ENCODE measurements at places on chromosomes 1 and 21. TPM values are rescaled to one million over a fixed set of nuclear protein-coding genes. Genes with fewer than 3 reads are reported as not detected.

GRCh38 chr1:214843281-214843680 is 239.3 kb upstream of the KCNK2 start:
- DNase-seq = no peak

GRCh38 chr1:159790237-159790917 is 9.6 kb downstream of the DUSP23 start:
- no peak for DNase-seq

DNA sequence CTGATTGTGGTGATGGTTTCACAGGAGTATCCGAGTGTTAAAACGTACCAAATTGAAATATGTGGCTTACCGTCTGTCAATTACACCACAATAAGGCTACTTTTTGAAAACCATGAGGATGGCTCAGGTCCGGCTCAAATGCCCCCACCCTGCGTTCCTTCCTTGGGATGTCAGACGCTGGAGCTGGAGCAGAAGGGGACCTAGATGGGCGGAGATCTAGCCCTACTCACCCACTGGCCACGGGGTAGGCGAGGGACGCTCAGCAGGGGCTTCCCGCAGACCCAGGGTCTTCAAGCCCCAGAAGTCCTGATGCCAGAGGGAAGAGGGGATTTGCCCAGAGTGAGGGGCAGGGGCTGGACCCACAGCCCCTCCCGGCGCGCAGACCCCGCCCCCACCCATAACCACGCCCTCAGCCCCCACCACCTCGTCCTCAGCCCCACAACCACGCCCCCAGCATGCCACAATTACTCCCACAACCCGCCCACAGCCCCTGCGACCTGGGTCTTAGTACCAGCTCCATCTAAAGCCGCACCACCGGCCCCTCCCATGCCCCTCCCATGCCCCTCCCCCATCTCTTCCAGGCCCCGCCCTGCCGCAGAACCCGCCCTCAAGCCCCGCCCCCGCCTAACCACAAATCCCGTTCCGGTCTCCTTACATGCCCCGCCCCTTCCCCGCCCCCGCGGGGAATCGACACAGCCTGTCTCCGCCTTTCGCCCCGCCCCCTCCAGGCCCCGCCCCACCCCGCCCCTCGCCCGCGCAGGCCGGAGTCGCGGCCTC is at the start of gene LRRC3:
TSS of gene LRRC3 (plus strand) at position 764 of the 777 bp plus-strand sequence. CDS start 1,135 bp downstream, outside the sequence.
- peak; percentile 31 for DNase-seq

DNA sequence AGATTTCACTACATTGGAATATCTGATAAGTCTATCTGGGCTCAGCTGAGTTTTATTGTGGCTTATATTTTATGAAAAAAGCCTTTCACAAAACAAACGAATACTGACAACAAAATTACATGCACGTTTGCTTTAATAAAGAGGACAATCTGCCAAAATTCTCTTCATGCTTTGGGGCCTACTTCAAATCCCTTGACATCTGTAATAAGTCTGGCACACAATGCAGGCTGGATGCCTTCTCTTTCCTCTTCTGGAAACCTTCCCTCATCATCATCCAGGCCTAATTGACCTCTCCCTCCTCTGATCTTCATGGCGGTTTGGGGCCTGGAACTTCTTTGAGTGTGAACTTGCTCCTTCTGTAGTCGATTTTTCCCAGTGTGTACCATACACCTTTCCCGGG is 70.3 kb downstream of the MAP10 start:
- no peak for DNase-seq

GRCh38 chr1:40363721-40364120 is 9.8 kb upstream of the SMAP2 start:
- DNase-seq = no peak

GRCh38 chr1:60055336-60055735 is 18.2 kb downstream of the C1orf87 start:
- DNase-seq = no peak

DNA sequence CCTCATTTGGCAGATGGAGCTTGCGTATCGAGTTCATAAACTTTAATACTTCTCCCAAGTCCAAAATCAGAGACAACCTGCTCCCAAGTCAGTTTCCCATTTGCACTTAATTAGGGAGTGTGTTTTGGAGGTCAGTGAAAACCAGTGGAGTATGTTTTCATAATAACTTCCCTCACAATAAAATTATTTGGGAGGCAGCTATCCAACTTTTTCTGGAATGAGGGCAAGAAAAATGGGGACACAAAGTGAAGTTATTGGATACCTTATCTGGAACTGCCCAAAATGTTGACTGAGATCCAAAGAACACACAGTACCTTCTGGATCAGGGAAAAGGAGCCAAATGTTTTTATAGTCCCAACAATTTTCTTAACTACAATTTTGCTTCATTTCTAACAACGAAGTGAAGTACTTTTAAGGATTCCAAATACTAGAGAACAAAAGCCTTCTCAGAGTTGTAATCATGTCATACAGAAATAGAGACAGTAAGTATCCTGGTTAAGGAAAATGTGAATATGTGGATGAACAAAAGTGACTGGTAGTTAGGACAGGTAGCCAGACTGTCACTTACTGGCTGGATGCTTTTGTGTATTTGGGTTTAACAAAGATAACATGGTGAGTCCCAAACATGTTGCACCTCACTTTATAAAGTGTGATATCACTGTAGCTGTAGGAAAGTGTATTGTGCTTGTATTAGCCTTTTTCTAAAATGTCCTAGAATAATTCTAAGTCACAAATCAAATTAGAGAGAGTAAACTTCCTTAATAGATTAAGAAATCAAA is 325.0 kb downstream of the HLX start:
- DNase-seq = no peak

DNA sequence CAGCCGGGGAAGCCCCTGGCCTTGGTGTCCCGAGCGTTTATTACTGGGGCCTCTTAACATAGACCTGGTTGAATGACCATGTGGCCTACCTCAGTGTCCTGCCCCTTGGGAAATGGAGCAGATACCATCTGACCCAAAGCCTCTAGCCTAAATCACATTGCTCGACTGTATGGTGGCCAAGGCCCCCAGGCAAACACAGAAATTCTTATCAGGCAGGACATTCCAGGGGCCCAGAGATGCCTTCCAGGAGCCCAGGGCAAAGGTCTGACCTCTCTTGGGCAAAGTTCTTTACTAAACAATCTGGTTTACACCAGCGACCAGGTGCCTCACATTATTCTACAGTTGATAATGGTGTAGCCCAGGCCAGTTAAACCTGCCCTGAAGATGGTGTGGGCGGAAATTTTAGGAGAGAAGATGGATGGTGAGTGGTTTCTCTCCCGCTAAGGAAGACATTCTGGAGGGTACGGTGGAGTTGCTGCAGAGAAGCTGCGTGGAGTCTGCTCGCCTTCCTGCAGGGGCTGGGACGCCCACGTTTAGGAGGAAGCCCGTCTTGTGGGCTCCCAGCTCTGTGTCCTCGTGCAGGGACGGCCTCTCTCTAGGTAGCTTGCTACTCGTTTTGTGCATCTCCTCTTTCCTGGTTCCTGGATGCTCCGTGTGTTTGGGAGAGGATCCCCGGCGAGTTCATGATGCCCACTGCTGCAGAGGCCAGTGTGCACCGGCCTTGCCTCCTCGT is 21.2 kb downstream of the AJAP1 start:
- no peak for DNase-seq

DNA sequence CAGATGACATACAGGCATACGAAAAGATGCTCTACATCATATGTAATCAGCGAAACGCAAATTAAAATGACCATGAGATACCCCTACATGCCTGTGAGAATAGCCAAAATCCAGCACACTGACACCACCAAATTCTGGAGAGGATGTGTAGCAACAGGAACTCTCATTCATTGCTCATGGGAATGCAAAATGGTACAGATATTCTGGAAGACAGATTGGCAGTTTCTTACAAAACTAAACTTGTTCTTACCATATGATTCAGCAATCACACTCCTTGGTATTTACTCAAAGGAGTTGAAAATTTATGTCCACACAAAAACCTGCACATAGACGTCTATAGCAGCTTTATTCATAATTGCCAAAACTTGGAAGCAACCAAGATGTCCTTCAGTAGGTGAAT is 52.6 kb downstream of the TM2D1 start:
- no peak for DNase-seq

DNA sequence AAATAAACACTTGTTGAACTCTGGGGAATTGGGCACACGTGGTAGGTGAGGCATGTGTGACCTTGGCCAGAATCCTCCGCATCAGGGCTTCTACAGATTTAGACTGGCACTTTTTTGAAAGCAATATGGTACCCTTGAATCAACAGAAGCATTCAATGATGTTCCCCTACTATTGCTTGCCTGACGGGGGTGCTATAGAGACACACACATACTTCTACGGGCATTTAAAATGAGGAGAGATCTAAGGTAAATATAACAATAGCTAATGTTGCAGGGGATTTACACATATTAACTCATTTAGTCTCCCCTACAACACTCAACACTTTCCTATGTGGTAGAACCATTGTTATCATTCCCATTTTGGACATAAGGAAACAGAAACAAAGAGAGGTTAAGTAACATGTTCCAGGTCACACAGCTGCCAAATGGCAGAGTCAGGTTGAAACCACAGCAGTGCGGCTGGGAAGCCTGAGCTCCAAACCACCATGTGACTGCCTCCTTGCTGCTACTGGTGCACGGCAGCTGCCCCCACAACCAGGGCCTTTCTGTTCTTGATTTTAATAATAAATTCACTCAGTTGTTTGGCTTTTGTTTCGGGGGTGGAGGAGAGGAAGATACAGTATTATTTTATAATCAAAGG is 147.4 kb downstream of the ZNF281 start:
- DNase-seq = no peak

- DNase-seq = no peak
Measured at GRCh38 chr1:15411593-15412137, 2.0 kb downstream of the EFHD2 start.

DNA sequence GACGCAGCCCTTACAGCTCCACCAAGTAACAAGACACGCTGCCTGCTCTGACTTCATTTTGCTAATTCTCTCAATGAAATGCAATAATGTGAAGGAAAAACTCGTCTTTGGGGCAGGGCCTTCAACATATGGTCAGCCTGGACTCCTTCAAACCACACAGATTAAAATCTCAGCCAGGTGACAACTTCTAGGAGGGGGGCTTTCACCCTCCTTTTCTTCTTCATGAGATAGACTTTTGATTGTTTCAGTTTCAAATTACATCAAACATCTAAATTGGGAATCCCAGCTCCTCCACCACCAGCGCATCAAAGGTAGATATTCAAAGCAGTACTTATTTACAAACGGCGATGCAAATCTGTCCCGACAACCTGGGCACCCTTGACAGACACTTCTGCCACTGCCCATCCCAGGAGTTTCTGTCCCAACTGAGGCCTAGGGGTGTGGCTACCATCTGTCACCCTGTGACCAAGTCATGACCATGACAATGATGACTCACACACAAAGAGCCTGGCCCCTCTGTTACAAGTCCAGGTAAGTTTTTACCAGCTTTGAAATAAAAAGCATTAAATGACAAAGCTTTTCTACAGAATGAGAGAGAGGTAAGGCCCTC is 29.7 kb downstream of the SSBP3 start:
- DNase-seq = no peak

- DNase-seq = peak; percentile 42
Measured at GRCh38 chr1:4048076-4048475, 148.0 kb upstream of the C1orf174 start.

- DNase-seq = no peak
Measured at GRCh38 chr1:180387413-180387812, 115.0 kb downstream of the ACBD6 start.

- DNase-seq = no peak
Measured at GRCh38 chr21:22311741-22312462, 1313.7 kb downstream of the NCAM2 start.

- DNase-seq = no peak
Measured at GRCh38 chr1:218380125-218380977, 35.2 kb downstream of the TGFB2 start.

- DNase-seq = no peak
Measured at GRCh38 chr1:156104065-156104810, 10.3 kb upstream of the LMNA start.

GRCh38 chr1:25743164-25744139 is 56.5 kb upstream of the SELENON start:
- DNase-seq = no peak

DNA sequence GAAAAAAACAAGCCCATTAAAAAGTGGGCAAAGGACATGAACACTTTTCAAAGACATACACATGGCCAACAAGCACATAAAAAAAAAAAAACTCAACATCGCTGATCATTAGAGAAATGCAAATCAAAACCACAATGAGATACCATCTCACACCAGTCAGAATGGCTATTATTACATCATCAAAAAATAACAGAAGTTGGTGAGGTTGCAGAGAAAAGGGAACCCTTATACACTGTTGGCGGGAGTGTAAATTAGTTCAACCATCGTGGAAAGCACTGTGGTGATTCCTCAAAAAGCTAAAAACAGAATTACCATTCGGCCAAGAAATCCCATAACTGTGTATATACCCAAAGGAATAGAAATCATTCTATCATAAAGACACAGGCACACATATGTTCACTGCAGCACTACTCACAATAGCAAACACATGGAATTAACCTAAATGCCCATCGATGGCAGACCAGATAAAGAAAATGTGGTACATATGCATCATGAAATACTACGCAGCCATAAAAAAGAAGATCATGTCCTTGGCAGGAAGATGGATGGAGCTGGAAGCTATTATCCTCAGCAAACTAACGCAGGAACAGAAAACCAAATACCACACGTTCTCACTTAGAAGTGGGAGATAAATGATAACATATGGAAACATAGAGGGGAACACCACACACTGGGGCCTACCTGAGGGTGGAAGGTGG is 70.1 kb downstream of the INTS7 start:
- no peak for DNase-seq

CAPN8 gene
- total RNA-seq = 2.1 TPM

HRNR gene
- not detected for total RNA-seq

RIPK4 gene
- total RNA-seq = not detected

Data from dorsolateral prefrontal cortex (tissue), 122 donors.